ENCODE measurements at places on chromosomes 5 and 9. TPM values are rescaled to one million over a fixed set of nuclear protein-coding genes. Genes with fewer than 3 reads are reported as not detected.

CACNA1B gene
- polyA plus RNA-seq = under 0.01 TPM

DNA sequence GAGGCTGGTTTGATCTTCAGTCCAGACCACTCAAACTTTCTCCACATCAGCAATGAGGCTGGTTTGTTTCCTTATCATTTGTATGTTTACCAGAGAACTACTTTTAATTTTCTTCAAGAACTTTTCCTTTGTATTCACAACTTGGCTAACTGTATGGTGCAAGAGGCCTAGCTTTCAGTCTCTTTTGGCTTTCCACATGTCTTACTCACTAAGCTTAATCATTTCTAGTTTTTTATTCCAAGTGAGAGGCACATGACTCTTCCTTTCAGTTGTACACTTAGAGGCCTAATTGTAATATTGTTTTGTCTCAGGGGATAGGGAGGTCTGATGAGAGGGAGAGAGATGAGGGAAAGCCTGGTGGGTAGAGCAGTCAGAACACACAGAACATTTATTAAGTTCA lies 554.0 kb upstream of the ARRDC3 start:
- DNase-seq = no peak

GRCh38 chr9:138020120-138020794 lies 142.7 kb downstream of the CACNA1B start:
- DNase-seq = no peak

- DNase-seq = no peak
These were observed 132.9 kb downstream of the SIL1 start for GRCh38 chr5:139065306-139065705.

- DNase-seq = no peak
These were observed 5.1 kb upstream of the TOR4A start for GRCh38 chr9:137272241-137273094.

ADRA1B gene
- 0.07 TPM for polyA plus RNA-seq

DNA sequence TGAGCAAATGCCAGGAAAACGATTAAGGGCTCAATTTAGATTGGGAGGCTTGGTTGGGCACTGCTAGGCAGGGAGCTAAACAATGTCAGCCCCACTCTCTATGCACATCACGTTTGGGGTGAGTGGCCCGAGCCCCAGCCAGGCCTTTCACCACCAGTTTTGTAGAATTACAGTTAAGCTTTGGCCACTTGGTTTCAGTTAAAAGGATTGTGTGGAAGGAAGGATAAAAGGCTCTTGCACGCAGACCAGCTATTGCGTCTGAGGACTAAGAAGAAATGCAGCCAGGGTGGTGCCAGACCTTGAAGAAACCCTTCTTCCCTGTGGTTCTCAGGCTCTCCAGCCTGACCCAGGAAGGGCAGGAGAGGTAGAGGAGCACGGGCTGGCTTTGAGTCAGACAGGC lies 125.3 kb upstream of the SLC44A1 start:
- no peak for DNase-seq

- DNase-seq = no peak
These were observed 5.4 kb upstream of the RNF180 start for GRCh38 chr5:64160201-64160600.

DNA sequence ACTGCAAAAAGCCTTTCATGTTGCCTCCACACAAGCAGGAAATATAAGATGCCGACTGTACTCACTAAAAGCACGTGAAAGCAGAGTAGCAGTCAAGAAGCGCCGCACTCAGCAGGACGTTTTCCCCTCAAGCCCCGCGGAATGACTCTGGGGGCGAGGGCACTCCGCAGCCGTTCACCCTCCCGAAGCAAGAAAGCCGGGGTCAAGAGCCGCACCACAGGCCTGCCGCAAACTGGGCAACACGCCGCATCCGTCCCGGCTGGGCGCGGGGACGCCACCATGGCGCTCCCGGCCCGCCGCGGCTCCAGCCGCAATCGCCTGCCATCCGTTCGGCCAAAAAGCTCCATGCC lies 364 bp downstream of the RPS6 start:
- DNase-seq = peak; percentile 18

DNA sequence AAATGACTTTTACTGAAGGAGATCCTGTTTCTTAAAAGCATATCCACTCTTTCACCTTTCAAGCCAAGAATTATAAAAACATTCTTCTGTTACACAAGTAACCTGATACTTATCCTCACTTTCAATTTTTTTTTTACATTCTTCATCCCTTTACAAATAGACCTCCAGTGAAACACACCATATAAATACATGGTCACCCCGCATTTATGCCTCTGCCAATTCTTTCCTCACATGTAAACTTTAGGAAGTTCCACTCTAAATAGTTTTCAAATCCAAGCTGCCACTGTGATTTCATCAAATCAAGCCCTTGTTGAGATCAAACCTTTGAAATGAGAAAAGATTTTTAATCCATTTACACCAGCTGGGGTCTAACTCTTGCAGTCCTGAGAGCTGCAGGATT lies 40.0 kb downstream of the GAS1 start:
- DNase-seq = no peak

TIMD4 gene
- not detected for polyA plus RNA-seq

DNA sequence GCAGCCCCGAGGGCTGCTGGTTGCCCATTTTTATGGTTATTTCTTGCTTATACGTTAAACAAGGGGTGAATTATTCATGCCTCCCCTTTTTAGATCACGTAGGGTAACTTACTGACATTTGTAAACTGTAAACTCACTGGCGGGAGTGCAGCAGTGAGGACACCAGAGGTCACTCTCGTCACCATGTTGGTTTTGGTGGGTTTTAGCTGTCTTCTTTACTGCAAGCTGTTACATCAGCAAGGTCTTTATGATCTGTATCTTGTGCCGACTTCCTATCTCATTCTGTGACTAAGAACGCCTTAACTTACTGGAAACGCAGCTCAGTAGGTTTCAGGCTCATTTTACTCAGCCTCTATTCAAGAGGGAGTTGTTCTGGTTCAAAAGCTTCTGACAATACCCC lies 155.0 kb upstream of the PRDM9 start:
- peak; percentile 4 for DNase-seq

Data from foreskin keratinocyte (primary cell).